ENCODE measurements at places on chromosomes 13 and 19.

- no peak for ATAC-seq
These were observed 3.0 kb upstream of the RNF113B start for GRCh38 chr13:98180092-98180491.

DNA sequence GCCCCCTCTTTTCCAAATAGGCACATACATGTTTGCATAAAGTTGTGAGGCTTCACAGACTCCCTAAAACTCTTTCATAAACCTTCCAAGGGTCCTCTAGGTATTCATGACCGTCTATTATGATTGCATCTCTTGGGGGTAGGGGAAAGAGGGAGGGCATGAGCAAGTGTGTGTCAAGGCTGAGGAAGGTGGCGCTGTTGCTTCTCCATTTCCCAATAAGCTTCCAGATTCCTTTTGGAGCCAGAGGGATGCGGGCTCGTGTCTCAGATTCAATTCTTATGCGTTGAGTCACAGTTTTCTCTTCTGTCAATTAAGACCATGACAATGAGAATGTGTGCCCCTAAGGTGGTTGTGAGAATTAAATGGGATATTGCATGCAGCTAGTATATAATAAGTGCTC, 51.0 kb upstream of the CYP2A7 start:
- no peak for ATAC-seq

GRCh38 chr19:17419621-17420474, at the start of gene MVB12A:
TSS of gene MVB12A (plus strand) at chr19:17420047. CDS start at chr19:17420136, 89 bp downstream.
- peak; percentile 94 for ATAC-seq

DNA sequence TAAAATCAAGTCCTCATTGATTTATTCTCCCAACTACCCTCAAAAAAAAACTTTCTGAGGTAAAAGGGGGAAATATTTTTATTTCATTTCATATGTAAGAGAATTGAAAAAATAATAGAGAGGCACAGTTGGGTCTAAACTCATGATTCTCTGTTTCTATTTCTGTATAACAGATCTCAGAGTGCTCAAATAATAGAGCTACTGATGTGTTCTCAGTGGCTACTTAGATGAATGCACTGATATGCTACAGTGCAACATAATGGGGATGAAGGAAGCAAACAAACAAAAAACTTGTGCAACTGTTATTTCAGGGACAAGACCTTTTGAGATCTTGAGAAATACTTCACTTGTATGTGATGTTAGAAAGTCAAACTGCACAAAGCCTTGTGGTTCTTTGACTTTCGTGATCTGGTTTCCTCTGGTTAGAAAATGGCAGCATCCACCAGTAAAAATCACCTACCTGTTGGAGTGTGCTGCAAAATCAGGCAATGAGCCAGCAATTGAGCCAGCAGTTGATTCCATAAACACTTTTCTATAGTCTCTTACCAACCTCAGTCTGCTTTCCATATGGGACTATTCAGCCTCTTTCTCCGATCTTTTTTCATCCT, 9.7 kb upstream of the DACH1 start:
- no peak for ATAC-seq

DNA sequence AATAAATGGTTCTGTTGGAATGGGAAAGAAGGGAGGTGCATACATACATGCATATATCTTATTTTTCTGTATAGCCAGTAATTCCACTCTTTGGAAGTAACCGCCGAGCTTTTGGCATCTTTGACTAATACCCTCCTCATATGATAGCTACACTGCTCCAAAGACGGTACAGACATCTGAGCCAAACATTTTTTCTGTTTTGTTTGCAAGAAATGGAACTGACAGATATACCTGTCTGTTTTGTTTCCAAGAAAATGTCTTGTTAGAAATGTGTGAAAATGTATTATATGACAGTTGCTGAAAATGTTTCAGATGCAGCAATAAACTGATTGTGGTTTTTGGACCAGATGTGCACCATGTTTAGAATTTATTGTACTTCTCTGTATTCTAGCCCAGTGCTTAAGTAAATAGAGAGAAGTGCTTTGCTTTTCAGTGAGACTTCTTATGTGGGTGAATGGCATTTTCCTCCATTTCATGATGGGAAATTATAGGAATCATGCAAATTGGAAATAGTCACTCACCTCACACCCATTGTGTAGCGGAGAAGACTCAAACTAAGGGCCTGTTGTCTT, 396.9 kb downstream of the KCNRG start:
- ATAC-seq = peak; percentile 68

GRCh38 chr13:48819376-48819775, 156.3 kb upstream of the FNDC3A start:
- ATAC-seq = no peak

DNA sequence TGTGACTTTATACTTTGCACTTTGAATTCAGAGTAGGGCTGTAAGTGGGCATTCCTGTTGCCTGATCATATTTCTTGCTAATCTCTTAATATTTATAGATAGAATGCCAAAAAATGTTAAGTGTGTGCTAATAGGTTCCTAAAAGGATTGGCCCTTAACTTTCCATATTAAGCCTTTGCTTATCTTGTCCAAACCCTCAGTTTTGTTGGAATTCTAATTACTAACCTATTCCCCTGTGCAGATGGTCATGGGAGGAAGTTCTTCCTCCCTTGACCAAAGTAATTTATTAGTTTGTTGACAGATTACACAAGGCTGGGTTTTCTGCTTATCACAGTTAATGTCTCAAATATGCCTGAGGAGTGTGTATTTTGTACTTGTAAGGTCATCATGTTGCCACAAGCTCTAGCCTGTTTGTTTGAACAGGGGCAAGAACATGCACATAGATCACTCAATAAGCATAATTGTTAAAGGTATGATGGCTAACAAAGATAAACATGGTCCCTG, 541.1 kb upstream of the SPRY2 start:
- peak; percentile 21 for ATAC-seq

DNA sequence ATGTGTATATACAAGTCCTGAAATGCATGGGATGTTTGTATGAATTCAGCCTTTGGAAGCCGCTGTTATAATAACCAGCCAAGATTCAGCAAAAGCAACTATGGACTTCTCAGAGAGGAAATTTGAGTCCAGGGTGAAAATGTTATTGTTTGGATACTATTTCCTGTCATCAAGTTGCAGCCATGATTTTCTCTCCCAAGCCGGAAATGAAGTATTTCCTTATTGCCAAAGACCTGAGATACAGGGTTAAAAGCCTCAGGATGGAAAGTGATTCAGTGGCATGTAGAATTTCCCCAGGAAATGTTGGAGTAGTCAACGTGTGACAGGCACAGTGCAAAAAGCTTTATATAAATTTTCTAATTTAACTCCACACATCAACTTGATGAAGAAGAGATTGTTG, 133.9 kb downstream of the IRS2 start:
- ATAC-seq = no peak

DNA sequence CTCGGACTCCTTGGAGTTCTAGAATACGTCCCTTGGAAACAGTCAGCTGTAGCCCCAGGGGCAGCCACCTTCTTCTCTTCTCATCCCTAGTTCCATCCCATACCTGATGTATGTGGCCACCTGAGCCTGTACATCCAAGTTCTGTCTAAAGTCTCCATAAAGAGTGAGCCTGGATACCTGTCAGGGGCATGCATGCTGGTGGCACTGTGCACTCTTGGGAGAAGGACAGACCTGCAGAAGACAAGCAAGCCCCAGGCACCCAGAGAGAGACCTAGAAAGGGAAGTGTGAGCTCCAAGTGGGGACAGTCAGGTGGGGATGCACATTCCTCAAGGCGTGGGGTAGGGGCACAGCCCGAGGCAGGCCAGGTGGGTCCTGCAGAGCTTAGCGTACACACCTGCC, 21.4 kb downstream of the SIAH3 start:
- no peak for ATAC-seq

- no peak for ATAC-seq
These were observed 190.1 kb downstream of the GPC5 start for GRCh38 chr13:91588541-91588940.

- no peak for ATAC-seq
These were observed 6.3 kb downstream of the GPR180 start for GRCh38 chr13:94607939-94608338.

GRCh38 chr13:106259928-106260327, 275.5 kb downstream of the EFNB2 start:
- ATAC-seq = no peak

DNA sequence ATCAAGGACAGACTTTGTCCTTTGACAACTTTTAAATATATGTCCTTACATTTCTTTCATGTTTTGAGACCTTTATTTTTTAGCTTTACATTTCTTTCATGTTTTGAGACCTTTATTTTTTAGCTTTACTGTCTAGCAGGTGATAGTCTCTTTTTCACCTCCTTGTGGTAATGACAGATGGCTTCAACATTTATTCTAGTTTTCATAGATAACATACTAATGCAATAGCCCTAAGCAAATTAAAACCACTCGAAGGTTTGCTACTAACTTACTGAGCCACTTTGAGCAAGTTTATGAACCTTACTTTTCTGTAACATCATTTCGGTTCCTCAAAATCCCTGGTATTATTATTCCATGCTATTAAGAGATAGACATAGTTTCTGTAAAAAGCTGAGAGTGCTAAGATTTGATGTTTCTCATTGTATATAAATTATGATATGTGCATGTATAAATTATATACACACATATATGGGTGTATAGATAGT, 4.5 kb downstream of the DACH1 start:
- ATAC-seq = no peak

Measured in SK-N-SH treated with all-trans-retinoic acid at 6 μM for 48 hours (cell line).